ENCODE measurements at places on chromosomes 3 and 15. TPM values are rescaled to one million over a fixed set of nuclear protein-coding genes. Genes with fewer than 3 reads are reported as not detected.
A peak's percentile ranks its signal among the peaks of the same experiment; 100 is the strongest.

- DNase-seq: no peak
Observed at GRCh38 chr3:156396851-156397250, 158.1 kb downstream of the SSR3 start.

The DPPA2 gene
- total RNA-seq: not detected

GRCh38 chr3:169454060-169454317, 209.5 kb downstream of the MECOM start:
- DNase-seq: no peak

The LRRC34 gene
- total RNA-seq: 0.40 TPM

The ALDH1A2 gene
- 2.2 TPM for total RNA-seq

DNA sequence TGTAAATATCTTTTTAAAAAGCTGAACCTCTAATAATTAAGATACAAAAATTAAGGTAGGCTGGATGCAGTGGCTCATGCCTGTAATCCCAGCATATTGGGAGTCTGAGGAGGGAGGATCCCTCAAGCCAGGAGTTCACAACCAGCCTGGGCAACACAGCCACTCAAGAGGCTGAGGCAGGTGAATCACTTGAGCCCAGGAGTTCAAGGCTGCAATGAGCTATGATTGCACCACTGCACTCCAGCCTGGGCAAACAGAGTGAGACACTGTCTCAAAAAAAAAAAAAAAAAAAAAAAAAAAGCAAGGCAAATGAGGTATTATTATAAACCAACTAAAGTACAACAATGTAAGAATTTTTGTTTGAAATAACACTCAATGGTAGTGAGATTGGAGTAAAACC, 47.6 kb downstream of the EFHB start:
- no peak for DNase-seq

The SGO1 gene
- total RNA-seq: not detected

The LRRC49 gene
- total RNA-seq: 2.2 TPM

- no peak for DNase-seq
Observed at GRCh38 chr3:134611516-134611915, 39.3 kb downstream of the KY start.

The GOLGA6L7 gene
- not detected for total RNA-seq

GRCh38 chr15:69906256-69907185, 191.2 kb downstream of the TLE3 start:
- no peak for DNase-seq

DNA sequence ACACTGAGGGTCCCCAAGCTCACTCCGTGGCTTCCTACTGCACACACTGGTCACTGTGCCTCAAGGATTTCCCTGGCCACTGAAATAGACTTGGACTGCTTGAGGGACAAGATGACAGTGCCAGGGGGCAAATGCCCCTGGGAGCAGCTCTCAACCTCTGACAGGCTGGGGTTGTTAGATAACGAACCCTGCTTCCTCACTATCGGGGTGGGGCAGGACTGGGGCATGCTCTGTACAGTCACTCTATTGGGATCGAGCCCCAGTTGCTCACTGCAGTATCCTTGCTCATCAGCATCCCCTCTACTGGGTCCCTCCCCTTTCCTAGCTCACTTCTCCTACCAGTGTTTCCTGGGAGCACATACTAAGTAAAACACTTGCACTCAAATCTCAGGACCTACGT, 610.8 kb downstream of the NTRK3 start:
- DNase-seq: no peak

GRCh38 chr15:70712271-70712670, 51.1 kb downstream of the UACA start:
- DNase-seq: no peak

DNA sequence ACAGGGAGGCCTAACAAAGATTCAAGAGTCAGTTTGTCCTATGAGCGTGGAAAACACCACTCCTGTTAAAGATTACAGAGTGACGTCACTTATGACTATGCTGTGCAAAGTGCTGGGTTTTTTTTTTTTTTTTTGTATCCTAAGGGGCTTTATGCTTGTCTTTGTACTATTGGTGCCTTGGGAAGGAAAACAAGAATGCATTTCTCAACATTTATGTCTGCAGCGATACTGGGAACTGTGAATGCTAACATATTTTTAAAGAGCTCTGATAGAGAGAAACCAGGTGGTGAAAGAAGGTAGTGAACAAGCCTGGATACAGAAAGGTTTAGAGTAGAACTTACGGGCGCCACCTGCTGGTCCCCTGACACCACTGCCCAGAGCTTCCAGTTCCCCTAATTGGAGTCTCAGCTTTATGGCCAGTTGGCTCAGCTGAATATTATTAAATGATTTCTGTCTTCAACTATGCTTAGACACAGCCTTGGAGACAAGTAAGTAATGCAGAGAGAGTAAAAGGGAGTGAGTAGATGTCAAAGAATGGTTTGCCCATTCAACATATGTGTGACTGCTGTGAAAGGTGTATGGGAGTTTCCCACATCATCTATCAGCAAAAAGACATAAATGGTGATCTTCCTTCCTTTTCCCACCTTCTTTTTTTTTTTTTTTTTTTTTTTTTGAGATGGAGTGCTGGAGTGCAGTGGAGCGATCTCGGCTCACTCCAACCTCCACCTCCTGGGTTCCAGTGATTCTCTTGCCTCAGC, 807.9 kb upstream of the CFAP20DC start:
- peak; percentile 77 for DNase-seq

GRCh38 chr15:60184579-60184978, 180.5 kb downstream of the FOXB1 start:
- DNase-seq: no peak

The TTLL13 gene
- total RNA-seq: 0.19 TPM

The GP9 gene
- total RNA-seq: not detected

DNA sequence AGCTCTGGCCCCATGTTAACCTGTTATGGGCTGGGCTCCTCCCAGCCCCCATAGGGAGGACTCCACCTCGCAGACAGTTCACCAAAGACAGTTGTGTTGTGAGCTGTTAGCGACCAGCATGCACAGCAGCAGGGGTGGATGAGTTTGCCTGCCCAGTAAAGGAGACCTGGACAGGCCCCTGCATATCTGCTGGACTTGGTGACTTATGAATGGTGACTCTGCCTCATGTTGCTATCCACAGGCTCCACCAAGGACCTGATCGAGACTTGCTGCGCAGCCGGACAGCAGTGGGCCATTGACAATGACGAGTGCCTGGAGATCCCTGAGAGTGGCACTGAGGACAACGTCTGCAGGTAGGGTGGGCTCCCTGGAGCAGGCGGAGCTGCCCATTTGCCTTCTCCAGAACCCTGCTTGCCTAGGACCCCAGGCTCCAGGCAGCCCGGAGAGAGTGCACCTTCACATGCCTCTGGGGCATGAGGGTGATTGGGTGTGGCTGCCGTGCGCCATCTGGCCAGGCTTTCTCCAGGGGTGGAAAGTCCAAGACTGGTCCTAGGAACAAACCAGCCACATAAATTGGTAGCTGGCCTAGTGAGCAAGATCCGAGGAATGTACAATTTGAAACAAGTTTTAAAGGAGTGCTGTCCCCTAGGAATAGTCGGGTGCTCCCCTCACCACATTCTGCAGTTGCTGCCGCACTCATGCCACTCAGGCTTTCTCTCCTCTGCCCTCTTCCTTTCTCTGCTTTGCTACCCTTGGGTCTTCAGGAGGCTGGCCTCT, 59.1 kb downstream of the FBLN2 start:
- no peak for DNase-seq

DNA sequence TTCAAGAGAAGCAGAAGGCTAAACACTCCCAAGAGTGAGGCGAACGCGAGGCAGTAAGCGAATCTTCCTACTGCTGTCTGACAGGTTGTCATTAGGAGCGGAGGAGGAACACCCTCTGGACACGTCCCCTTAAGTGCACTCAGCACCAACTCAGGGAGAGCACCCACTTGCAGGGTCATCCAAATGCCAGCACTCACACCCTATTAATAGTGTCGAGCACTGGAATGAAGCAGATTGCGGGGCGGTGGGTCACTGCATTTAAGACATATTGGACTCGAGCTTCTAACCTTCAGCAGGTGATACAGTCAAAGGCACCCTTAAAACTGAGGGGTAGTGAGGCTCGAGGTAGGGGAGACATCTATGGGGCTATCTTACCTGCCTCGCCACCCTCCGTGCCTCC, 28.7 kb downstream of the SH3BP5 start:
- DNase-seq: no peak

DNA sequence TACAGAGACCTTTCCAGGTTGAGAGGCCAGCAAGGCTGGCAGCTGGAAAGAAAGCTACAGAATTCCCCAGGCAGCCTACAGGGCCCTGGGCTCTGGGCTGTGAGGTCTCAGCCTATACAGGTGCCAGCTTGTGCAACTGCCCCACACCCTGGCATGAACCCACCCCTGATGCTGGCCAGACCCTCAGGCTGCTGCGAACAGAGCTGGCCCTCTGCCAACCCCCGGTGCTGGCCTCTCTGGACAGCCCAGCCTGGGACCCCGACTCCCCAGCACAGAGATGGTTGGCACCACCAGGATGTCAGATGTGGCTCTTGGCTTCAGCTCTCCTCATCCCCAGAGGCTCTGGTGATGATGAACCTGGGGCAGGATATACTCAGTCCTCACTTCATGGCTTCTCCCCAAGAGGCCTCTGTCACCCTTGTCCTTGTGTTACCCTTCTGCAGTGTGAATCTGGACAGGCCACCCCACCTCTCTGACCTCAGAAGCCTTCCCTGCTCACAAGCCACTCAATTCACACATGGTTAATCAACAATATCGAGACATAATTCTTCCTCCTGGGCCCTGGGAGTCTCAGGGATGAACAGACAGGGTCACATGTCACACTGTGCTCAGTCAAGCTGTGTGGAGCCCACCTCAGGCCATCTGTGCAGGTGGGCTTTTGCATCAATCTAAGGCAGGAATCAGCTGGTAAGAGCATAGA, 11.0 kb upstream of the BFSP2 start:
- DNase-seq: no peak

The TMCO5A gene
- not detected for total RNA-seq

- no peak for DNase-seq
Observed at GRCh38 chr15:88710027-88710715, 71.4 kb downstream of the ISG20 start.

- no peak for DNase-seq
Observed at GRCh38 chr3:181230258-181230657, 240.7 kb upstream of the DNAJC19 start.

DNA sequence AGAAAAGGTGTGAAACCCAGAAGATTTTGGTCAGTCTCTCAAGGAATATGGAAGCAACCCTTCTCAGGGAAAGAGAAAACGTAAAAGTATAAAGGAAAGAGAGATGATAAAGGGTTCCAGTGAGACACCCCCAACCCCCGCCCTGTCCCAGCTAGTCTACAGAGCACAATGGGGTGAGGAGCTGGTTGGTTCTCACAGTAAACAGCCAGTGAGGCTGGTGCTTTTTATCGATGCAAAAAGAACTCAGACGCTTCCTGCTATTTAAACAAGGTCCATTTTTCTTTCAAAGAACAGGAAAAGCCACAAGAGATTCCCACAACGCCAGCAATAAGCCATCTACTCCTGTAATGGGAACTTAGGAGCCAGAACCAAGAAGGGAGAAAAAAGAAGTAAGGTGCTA, 65.9 kb downstream of the CHAC1 start:
- no peak for DNase-seq

- no peak for DNase-seq
Observed at GRCh38 chr15:48458876-48459275, 127.6 kb downstream of the DUT start.

GRCh38 chr15:99578809-99579208, 13.0 kb downstream of the MEF2A start:
- no peak for DNase-seq

The ZNF660 gene
- 1.4 TPM for total RNA-seq

The SLITRK3 gene
- 0.03 TPM for total RNA-seq

- no peak for DNase-seq
Observed at GRCh38 chr3:29552051-29552450, 271.2 kb downstream of the RBMS3 start.

All from pancreas (tissue), 10 donors.